ENCODE measurements at places on chromosomes 6 and 20.

GRCh38 chr6:44001318-44002066 lies 125.8 kb downstream of the MRPL14 start:
- no peak for DNase-seq

DNA sequence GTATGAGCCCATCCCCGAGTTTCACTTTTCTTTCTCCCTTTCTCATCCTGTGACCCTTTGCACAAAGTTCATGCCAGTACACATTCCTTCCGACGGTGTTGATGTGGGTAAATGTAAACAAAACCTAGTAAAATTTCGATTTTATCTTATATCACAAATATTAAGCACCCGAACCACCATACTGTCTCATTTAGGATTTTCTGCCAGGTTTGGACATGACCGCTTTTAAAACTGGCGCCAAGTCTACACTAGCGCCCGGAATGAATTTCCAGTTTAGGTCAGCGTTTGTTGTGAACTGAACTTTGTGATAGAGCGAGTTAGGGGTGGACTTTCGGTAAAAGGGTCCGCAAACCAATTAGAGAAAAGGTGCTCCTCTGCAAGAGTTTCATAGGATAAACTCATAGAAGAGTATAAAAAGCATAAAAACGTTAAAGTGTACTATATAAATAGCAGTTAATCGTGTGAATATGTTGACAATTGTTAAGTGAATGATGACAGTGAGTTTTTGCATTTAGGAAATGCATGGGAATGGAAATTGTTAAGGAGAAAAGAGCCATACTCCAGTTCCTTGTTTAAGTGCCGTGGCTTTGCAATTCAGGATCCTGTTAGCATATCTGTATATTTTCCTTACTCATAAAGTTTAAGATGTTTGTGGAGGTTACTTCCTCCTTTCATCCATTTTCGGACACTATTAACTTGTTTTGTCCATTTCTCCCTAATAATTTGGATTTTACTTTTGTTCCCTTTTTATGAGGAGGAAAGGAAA lies 937 bp downstream of the AKAP7 start:
- no peak for DNase-seq

- DNase-seq, result no peak
These were observed 211.0 kb downstream of the MOXD1 start for GRCh38 chr6:132190097-132190814.

- DNase-seq, result no peak
These were observed 20.4 kb upstream of the TMEM242 start for GRCh38 chr6:157343732-157344131.

GRCh38 chr6:147603392-147604081 lies 95.0 kb downstream of the SAMD5 start:
- DNase-seq, result no peak

- no peak for DNase-seq
These were observed 37.7 kb downstream of the SYTL3 start for GRCh38 chr6:158687506-158687905.

- no peak for DNase-seq
These were observed 59.6 kb downstream of the ERMARD start for GRCh38 chr6:169811072-169811471.

DNA sequence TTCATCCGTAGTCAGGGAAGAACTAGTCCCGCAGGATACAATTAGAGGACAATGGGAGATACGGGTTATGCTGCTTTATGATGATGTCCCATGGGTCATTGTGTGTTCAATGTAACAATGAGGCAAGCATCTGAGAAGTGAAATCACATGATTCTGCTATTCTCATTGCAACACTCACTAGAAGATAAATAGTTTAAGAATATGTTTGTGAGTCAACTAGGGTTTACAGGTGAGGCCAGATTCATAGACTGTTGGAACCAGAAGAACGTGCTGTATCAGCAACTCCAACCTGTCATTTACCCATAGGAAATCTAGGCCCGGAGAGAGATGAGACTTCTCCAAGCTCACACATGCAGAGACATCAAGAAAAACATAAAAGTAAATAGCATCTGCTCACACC lies 80.8 kb downstream of the SCML4 start:
- no peak for DNase-seq

DNA sequence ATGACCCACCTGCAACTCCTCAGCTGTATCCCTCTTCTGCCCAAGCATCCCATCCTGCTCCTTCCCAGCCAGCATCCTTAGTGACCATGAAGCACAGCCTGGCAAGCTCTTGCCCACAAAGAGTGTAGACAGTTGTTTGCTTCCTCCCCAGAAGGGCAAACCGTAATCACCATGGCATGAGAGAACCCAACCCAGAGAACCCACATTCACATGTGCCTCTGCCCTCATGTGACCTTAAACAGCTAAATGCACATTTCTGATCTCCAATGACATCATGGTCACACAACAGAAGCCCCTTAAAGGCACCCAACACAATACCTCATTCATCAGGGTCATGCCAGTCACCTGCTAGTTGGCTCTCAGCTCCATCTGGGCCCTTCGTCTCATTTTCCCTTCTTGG lies 162.8 kb upstream of the CDYL start:
- DNase-seq, result no peak

GRCh38 chr6:111614833-111615582 lies 9.3 kb upstream of the TRAF3IP2 start:
- no peak for DNase-seq

DNA sequence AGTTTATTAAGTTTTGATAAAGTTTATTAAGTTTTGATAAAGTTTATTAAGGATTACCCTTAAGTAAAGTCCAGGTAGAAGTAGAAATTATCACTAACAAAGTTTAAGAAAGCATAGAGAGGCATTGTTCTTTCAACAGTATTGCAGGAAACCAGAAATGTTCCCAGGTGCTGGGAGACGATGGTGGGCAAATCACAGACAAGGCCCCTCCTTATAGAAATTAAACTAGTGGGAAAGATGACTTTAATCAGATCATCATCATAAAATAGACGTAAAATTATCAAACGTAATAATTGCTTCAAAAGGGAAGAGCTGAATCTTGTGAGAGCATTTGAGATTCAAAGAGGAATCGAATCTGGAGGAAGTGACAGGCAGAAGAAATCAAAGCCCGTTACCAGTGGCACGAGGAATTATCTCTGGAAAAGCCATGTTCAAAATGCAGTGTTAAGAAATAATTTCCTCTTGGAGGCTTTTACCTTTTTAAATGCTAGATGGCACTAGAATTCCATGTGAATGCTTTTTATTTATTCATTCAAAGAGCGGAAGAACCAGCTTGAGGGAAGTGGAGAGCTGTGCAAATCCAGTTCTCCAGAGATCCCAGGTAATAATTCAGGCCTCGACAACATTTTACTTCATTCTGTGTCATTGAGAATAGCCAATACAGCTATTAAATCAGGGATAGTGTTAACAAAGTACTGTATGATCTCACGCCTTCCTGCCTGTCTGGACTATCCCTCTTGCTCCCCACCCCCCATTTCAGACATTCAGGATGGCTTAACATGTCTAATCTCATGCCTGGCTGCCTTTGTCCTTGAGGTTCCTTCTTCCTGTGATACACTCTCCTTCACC lies 1.0 kb upstream of the APMAP start:
- no peak for DNase-seq

GRCh38 chr6:141354191-141354955 lies 778.4 kb upstream of the GJE1 start:
- DNase-seq, result no peak

- no peak for DNase-seq
These were observed 61.1 kb downstream of the NFATC2 start for GRCh38 chr20:51481341-51481914.

- no peak for DNase-seq
These were observed 474.1 kb downstream of the RNF144B start for GRCh38 chr6:18861204-18861603.

DNA sequence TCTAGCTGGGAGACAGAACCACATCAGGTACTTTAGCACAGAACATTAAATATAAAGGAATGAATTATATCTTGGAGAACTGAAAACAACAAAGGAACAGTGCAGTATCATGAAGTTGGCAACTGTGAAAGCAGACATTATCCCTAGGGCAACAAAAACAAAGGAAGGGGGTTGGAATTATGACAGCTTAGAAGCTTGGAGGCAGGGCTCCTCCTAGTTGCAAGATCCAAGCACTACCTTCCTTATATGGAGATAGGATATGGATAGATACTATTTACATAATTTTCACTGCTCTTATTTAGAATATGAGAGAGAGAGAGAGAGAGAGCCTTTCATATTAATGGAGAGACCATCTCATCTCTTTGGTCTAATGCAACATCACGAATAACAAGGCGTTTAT lies 27.0 kb downstream of the TMEM14A start:
- DNase-seq, result no peak

DNA sequence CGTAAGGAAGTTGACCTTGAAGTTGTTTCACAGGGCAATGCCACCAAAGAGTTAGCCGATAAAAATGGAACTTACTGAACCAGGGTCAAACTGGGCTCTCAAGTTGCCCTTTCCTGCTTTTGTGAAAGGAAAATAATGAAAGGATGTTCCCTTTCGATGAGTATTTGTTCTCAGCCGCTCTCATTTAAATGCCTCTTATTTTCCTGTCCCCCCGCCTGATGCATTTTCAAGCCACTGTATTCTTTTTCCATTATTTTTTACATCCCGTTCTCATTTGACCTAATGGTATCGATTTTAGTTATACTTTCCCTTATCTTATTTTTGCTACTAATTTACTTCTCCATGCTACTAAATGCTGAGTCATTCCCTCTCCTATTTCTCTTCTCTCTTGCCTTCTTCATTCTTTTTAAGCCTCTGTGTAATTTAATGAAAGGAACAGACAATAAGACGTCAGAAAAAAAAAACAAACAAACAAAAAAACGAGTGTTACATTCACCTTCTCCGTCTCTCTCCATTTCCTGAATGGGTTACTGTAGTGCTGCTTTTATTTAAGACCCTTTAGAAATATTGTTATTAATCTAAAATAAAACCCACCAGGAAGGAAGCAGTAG lies 655 bp upstream of the NDUFAF4 start:
- peak; percentile 6 for DNase-seq

DNA sequence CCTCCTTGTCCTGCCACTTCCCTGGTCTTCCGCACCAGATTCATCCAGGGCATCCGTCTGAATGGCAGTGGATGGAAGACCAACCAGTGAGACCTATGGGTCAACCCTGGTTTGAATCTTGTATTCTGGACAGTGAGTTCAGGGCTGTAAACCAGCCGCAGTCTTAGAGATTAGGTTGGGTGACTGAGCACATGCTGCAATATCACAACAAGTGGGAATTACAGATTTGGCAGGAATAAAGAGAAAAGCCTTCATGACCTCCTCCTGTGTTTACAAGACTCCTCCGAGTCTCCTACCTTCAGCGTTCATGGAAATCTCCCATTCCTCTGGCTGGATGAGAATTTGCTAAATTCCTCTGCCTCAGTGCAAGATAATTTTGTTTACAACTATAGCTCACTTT lies 9.9 kb downstream of the ECI2 start:
- no peak for DNase-seq

DNA sequence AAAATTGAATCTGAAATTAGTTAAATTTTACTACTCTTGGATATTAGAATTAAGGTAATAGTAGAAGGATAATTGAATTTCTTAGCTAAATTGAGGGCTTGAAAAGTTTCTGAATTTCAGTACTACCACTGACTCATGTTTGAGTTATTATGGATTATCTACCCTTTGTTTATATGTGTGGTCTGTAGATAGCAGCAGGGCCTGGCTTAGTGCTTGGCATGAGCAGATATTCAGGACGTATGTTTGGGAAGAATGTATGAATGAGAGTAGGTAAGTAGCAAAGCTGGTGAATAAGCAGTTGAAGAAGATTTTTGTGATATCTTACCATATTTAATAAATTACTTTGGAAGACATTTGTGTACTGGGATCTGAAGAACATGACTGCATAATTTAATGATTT lies 152.7 kb downstream of the MACROD2 start:
- peak; percentile 56 for DNase-seq

DNA sequence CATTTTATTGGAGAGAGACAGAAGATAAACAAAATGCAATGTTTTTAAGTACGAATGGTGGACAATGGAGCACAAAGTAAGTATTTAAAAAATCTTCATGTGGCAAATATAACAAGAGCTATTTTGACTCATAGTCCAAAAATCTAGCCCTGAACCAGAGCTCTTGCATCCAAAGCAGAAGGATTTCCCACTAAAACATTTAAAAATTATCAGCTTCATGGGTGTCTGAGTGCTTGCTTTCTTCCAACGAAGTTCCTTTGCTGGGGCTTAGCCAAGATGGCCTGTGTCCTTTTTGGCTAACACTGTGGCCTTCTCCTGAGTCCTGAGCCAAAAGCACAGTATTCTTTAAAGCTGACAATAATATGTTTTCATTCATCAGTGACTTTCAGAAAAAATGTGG lies 161.7 kb downstream of the RIMS1 start:
- DNase-seq, result no peak

GRCh38 chr6:153129873-153130514 lies 1.1 kb downstream of the RGS17 start:
- DNase-seq, result no peak

- DNase-seq, result no peak
These were observed 54.1 kb upstream of the PTPRT start for GRCh38 chr20:43243672-43244269.

DNA sequence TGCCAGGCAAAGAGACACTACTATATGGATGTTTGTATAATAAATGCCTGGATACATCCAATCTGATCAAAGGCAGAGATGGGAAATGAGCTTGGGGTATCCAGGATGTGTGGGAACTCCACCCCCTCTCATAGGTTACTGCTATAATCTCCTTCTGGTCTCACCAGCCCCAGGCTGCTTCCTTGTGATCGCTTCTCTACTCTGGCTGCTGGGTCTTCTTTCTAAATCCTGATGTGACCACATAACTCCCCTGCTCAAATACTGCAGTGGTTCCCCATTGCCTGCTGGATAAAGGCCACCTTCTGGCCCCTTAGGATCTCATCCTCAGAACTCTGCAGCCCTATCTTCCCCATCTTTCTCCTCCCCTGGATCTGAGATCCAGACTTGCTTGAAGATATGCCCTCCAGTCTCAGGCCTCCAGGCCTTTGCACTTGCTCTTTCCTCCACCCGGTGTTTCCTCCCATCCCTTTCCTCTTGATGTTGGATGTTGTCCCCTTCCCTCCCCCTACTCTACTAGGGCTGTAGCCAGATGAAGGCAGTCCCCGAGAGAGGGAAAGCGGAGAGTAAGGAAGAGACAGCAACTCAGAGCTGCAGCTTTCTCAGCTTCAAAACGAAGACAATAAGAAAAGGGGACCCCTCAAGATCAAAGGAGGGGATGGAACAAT lies 828 bp upstream of the XKR7 start:
- DNase-seq, result no peak

- DNase-seq, result no peak
These were observed 3.2 kb downstream of the POLH start for GRCh38 chr6:43579171-43579570.

All from non-pigmented ciliary epithelial cell (primary cell).